ENCODE measurements at places on chromosomes 6 and 20.

- DNase-seq, result no peak
These were observed 38.7 kb downstream of the DOK5 start for GRCh38 chr20:54514028-54514607.

- DNase-seq, result no peak
These were observed 232.4 kb downstream of the FOXA2 start for GRCh38 chr20:22352019-22352418.

GRCh38 chr6:113414511-113414910, 442.6 kb upstream of the MARCKS start:
- DNase-seq, result no peak

GRCh38 chr6:145453376-145453775, 281.9 kb downstream of the EPM2A start:
- DNase-seq, result no peak

DNA sequence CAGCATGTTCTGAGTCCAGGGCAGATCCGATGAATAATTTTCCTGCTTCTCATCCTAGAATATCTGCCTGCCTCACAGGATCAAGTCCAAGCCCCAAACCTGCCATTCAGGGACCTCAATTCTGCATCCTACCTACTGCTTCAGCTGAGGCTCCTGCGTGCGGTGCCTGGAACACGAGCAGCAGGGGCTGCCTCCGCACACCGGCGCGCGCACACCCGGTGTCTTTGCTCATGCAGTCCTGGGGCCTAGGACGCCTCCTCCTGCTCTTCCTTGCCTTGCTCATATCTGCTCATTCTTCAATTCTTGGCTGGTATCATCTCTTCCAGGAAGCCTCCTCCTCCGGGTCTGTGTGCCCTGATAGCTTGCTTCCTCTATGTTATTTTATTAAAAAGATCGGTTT, 81.1 kb upstream of the AGPAT4 start:
- DNase-seq, result no peak

GRCh38 chr6:38651121-38651784, 11.5 kb upstream of the BTBD9 start:
- DNase-seq, result no peak

DNA sequence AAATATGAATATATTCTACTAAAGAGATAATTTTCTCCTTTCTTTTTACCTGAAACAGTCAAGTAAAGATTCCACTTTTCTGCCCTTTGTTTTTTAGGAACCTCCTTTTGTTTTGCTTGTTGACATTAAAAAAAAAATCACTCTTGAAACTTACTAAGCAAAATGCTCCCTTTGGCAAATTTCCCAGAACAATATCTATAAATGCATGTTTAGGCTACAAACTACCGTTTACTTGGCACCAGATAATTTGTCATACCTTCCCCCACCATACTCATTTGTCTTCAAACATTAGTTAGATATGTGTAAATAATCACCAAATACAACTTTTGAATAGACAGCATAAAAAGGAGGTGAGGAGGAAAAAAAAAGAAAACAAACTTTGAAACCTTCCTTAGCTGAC, 604.7 kb downstream of the RFPL4B start:
- no peak for DNase-seq

DNA sequence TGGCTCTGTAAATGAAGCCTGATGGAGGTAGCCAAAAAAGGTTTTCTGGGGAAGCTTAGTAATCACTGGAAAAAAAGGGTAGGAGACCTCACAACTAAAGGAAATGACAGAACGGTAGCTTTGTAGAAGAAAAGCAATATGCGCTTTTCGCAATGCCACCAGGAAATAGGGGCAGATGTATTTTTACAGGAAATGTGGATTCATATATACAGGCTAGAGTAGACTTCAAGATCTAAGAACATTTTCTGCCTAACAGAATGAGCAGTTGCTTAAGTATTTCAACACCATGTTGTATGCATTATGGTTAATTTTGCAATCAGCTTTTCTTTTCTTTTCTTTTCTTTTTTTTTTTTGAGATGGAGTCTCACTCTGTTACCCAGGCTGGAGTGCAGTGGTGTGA, 219.6 kb downstream of the CD83 start:
- DNase-seq, result no peak

Data from activated T-helper 1 cell treated with anti-CD3 and anti-CD28 coated beads, Interleukin-2, amount 50 U/mL, for 16 hours (primary cell).